H4 (cell line): ENCODE measurements at places on chromosomes 7 and 10.
A peak's percentile ranks its signal among the peaks of the same experiment; 100 is the strongest.

GRCh38 chr7:131238347-131238931, 89.2 kb upstream of the MKLN1 start:
- DNase-seq: peak; percentile 49

- no peak for DNase-seq
These were observed 118.9 kb downstream of the SND1 start for GRCh38 chr7:127770885-127771284.

DNA sequence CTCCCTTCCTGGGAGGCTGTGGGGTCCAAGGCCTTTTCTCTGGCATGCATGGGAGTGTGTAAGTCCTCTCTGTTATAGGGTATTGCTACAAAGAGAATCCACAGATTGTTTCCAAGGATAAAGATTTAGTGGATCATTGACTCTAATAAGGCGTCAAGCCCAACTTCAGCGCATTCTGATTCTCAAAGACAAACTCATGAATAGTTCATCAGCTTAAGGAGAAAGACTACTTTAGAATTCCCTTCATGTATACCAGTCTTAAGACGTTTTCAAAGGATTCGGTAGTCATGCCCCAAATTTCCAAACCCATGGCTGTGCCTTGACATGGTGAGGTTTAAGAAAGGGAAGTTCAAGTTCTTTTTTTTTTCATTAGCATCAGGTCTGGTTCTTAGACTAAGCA, 46.6 kb upstream of the ABLIM1 start:
- DNase-seq: no peak

DNA sequence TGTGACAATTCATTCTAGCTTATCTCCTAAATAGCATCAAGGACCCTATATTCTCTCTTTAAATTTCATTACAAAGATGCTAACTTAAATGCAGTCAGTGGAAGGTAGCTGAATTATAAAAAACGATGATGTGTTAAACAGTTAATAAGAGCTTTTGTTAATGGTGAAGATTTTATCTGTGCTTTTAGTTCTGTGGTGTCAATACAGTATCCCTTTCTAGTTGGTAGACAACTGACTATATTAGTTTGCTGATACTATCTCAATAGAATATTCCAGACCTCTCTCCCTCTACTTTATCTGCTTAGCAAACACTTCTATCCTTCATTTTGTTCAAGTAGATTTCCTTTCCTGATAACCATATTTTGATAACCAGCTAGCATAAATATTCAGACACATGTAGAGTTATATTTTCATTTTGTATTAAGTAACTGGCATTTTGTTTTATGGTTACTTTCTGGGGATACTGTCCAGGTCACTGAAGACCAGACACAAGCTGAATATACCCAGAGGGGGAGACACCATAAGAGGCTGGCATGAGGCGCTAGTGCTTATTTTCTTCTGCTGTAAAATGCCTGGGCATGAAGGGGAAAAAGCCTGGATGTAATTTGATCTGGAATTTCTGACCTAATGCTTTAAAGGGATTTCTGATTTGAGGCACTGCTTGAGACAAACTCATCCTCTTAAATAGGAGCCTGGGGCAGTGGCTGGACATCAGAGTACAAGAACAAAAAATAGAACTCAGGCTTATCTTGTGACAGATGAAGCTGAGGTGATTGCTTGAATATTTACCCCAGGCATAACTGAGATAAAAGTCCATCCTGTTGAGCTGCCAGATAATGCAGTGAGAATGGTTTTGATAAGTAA, 197.5 kb downstream of the MALRD1 start:
- DNase-seq: no peak

DNA sequence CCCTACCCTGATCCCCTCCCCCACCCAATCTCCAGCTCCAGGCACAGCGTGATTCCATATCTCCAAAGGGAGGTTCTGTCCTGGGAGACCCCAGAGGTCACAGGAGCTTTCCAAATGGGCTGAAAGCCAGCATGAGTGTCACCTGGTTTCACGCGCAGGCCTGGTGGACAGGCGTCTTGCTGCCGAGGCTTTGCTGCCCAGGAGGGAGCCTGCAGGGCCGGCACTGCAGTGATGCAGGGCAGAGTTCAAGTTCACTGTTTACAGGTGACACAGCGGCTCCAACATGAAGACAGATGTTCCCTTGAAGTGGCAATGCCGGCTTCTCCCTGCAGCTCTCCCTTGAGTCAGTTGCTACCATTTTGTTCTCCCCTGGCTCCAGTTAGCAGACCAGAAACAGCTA, 104.3 kb downstream of the TCERG1L start:
- no peak for DNase-seq

DNA sequence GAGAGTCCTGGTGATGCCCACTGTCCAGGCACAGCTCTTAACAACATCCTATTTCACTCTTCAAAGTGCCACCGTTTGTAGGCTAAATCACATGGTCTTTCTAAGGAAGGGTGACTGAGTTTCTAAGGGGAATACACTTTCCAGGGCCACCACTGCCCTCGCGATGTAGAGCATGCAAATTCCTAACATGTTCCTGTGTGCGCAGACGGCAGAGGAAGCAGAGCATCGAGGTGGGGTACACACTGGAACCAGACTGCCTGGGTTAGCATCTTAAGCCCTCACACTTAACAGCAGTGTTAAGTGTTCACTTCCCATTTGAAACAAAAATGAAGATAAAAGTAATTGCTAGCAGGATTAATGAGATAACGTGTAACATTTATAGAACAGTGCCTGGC, 3.0 kb downstream of the VOPP1 start:
- DNase-seq: no peak

DNA sequence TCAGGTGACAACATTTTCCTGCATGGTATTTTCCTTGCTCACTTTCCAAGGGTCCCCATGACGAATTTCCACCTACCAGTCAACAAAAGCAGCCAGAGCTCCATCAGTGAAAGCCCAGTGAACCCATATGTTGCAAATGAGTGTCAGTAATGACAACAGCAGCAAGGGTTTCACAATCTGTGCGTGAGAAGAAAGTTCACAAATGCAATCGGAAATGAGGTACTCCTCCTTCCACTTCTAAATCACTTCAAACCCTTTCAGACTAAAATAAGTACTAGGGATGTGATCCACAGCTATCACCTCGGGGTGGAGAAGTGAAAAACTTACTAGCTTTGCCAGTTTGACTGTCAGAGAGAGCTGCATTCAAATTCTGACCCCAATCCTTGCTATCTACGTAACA, 55.6 kb upstream of the BET1 start:
- DNase-seq: peak; percentile 68

DNA sequence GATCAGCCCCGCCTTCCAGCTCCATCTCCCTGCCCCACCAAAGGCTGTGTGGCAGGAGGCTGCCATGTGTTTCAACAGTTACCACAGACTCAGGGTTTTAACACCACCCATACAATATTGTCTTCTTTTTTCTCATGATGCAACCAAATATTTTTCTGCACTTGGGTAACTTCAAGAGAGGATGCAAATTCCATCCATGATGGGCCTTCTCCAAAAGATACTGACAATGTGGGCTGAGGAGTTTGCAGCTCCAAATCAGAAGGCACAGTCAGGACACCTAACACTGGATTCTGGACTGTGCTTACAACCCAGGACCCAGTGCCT, 347.9 kb downstream of the GRID1 start:
- DNase-seq: no peak

DNA sequence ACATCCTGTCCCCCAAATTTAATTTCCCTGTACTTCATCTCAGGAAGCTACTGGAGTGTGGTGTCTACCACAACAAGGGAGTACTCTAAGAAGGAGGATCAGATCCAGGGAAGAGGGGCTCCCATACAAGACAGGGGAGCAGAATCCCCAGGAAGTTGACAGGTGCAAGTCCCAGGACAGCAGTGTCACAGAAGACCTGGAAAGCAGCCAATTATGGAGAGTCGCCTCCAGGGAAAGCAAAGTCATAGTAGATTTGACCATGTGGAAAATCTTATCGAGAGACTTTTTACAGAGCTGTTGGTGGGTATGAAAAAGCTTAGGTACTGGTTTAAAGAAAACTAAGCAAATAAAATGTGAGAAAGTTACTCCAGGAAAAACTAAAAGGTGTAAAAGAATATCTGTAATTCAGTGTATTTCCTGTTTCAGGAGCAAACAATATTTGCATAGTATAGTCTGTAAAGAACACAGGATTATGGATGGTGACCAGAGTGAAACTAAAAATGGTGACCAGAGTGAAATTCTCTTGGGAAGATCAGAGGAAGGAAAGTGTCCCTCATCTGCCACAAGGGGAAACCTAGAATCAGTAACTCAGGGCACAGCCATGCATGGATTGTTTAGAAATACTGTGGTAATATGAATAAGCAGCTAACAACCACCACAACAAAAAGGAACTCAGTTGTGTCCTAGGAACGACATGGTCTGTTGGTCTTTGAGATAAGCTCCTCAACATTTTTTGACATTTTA, 44.5 kb downstream of the LANCL2 start:
- peak; percentile 76 for DNase-seq

GRCh38 chr7:34361663-34362250, 296.3 kb upstream of the NPSR1 start:
- no peak for DNase-seq

DNA sequence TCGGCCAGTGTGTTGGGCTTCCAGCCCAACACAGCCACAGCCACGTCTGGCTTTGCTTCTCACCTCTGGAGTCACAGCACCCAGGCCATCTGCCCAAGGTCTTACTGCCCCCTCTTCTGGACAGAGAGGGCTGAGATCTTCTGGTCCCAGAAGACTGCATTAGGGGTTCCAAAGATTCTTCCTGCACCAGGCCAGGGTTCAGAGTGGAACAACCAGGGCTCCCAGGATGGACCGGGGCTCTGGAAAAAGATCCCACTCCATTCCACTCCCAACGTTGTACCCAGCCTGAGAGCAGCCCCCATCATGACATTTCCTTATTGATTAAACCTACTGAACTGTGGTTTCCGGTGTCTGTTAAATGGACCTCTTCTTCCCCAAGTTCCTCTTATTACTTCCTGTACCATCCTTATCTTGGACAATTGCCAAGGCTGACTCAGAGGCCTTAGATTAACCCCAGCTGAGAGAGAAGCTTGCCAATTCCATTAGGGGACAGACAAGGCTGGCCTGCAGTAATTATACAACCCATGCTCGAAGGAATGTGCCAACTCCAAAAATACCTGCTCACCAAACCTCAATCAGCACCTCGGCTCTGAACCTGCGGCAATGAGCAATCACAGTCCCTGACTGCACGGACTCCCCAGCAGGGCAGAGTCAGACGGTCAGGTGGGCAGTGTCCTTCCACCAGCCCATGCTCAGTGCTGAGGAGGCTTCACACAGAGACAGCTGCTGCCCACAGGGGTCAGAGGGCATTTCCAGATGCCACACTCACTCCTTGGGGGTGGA, 47.9 kb upstream of the NPFFR1 start:
- peak; percentile 87 for DNase-seq

DNA sequence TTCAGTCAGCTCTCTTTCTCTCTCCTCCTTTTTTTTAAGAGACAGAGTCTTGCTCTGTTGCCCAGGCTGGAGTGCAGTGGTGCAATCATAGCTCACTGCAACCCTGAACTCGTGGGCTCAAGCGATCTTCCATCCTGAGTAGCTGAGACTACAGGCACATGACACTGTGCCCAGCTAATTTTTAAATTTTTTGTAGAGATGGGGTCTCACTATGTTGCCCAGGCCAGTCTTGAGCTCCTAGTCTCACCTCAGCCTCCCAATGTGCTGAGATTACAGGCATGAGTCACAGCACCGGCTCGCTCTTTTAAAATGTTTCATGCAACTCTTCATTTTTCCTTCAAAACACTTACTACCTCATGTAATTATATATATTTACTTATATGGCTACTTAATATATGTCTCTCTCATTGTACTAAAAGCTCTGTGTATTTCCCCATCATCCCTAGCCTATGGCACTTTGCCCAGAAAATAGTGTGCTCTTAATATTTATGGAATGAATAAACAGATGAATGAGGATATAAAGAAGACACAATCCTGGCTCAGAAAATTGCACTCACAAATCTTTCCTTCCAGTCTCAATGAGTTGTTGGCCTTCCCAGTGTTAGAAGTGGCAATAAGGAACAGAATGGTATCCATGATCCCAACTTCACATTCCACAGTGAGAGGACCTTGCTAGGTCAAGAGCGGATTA, 33.9 kb downstream of the EBLN1 start:
- no peak for DNase-seq

GRCh38 chr7:14368285-14368684, 378.8 kb upstream of the ETV1 start:
- no peak for DNase-seq

DNA sequence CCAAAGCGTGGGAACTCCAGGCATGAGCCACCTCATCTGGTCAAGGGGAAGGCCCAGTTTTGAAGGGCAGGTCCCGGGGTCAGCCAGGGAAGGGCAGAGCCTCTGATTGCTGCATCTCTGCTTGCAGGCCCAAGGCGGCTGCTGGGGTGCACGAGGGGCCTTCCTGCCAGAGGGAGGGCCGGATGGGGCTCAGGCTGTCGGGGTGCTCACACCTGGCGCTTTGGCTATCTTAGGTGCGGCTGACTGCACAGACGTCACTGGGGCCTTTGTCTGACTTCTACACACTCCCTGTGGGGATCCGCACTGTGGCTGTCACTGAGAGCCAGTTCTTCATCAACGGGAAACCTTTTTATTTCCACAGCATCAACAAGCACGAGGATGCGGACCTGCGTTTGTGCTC, 68.7 kb downstream of the ZNF727 start:
- no peak for DNase-seq

GRCh38 chr10:3866332-3866731, 81.3 kb upstream of the KLF6 start:
- DNase-seq: no peak

- no peak for DNase-seq
These were observed 102.4 kb upstream of the LRGUK start for GRCh38 chr7:134024739-134025138.
